ENCODE measurements at places on chromosomes 1 and 21. TPM values are rescaled to one million over a fixed set of nuclear protein-coding genes. Genes with fewer than 3 reads are reported as not detected.
A peak's percentile ranks its signal among the peaks of the same experiment; 100 is the strongest.

Gene KRTAP13-2
- not detected for polyA plus RNA-seq

Gene FABP3
- not detected for polyA plus RNA-seq

Gene S1PR1
- 0.64 TPM for polyA plus RNA-seq

Gene CYP2J2
- polyA plus RNA-seq: not detected

GRCh38 chr1:225794954-225795353 lies 15.0 kb upstream of the EPHX1 start:
- peaks cover 45% of the 10 kb centered on the region for H3K36me3 ChIP-seq
- no peaks in the 10 kb centered on the region for H3K4me1 ChIP-seq
- H3K27ac ChIP-seq: no peak overlapping the region
- no peak overlapping the region for H3K4me3 ChIP-seq
- DNase-seq: no peak

- no peak overlapping the region for H3K4me3 ChIP-seq
- H3K27ac ChIP-seq: no peak overlapping the region
- peaks cover 37% of the 10 kb centered on the region for H3K4me1 ChIP-seq
- peaks cover 6% of the 10 kb centered on the region for H3K36me3 ChIP-seq
- DNase-seq: no peak
Measured at GRCh38 chr1:231632119-231632518, 5.5 kb downstream of the DISC1 start.

DNA sequence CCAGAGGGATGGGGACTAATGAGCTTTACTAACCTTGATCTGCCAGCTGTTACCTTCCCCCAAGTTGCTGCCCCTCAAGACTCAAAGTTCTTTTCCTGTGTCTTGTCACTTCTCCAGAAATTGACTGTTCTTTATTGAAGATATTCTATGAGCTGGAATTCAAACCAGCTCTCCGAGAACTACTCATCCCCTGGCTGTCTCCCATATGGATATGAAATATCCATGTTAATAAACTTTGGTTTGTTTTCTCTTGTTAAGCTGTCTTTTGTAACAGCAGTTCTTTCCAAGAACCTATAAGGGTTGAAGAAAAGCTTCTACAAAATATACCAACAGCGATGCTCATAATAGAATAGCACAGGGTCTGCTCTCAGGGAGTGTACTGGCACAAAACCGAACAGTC lies 77.0 kb downstream of the CAMK2N1 start:
- no peaks in the 10 kb centered on the region for H3K36me3 ChIP-seq
- no peak overlapping the region for H3K4me3 ChIP-seq
- no peak overlapping the region for H3K27ac ChIP-seq
- no peaks in the 10 kb centered on the region for H3K4me1 ChIP-seq
- DNase-seq: no peak

- no peaks in the 10 kb centered on the region for H3K27me3 ChIP-seq
- DNase-seq: no peak
- no peak overlapping the region for H3K27ac ChIP-seq
- no peaks in the 10 kb centered on the region for H3K36me3 ChIP-seq
- H3K4me3 ChIP-seq: no peak overlapping the region
- no peaks in the 10 kb centered on the region for H3K4me1 ChIP-seq
Measured at GRCh38 chr1:89088572-89088971, 23.6 kb upstream of the GBP1 start.

- no peaks in the 10 kb centered on the region for H3K27me3 ChIP-seq
- DNase-seq: no peak
- no peak overlapping the region for H3K4me3 ChIP-seq
- H3K36me3 ChIP-seq: peaks cover 11% of the 10 kb centered on the region
Measured at GRCh38 chr1:41621791-41622190, 137.3 kb upstream of the EDN2 start.

- no peak overlapping the region for H3K4me3 ChIP-seq
- H3K27me3 ChIP-seq: no peaks in the 10 kb centered on the region
- peak overlapping the region; percentile 1 for H3K27ac ChIP-seq
- DNase-seq: no peak
- no peaks in the 10 kb centered on the region for H3K36me3 ChIP-seq
- H3K4me1 ChIP-seq: peaks cover 11% of the 10 kb centered on the region
Measured at GRCh38 chr1:53295295-53295694, 32.6 kb downstream of the LRP8 start.

DNA sequence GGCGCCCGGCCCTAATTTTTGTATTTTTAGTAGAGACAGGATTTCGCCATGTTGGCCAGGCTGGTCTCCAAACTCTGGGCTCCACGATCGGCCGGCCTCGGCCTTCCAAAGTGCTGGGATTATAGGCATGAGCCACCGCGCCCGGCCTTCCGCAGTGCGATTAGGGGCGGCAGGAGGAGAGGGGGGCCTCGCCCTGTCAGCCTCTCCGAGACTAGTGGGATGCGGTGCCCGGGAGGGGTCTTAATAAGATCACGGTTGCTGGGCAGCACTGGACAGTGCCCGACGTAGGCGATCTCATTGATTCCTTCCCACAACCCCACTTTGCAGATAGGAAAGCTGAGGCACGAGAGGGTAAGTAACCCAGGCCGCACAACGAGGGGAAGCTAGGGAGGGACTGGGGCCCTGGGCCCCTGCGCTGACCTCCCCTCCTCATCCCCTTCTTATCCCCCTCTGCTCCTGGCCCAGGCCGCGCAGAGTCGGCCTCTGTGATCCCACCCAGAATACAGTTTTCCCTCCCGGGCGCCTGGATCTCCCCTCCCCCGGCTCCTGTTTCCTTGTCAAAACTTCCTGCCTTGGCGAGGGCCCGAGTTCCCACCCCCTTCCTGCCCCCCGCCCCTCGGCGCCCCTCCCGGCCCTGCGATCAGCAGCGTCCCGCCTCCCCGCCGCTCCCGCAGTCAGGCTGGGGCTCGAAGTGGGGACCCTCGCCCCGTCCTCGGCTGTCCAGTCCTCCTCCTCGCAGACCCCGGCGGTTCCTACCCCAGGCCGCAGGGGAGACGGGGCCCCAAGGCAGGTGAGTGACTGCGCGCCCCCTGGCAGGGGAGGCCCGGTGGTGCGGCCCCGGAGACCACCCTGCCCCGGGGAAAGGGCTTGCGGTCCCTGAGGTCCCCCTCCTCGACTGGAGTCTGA lies at the start of gene PEAR1:
Gene PEAR1 (plus strand): TSS at position 671 of the 906 bp plus-strand sequence. CDS start 10,209 bp downstream, outside the sequence.
- H3K27me3 ChIP-seq: peaks cover 47% of the 10 kb centered on the region
- H3K4me3 ChIP-seq: peak within 1 kb of the TSS; percentile 17
- no peak for DNase-seq
- H3K36me3 ChIP-seq: no peaks in the 10 kb centered on the region
- H3K27ac ChIP-seq: no peak within 1 kb of the TSS

DNA sequence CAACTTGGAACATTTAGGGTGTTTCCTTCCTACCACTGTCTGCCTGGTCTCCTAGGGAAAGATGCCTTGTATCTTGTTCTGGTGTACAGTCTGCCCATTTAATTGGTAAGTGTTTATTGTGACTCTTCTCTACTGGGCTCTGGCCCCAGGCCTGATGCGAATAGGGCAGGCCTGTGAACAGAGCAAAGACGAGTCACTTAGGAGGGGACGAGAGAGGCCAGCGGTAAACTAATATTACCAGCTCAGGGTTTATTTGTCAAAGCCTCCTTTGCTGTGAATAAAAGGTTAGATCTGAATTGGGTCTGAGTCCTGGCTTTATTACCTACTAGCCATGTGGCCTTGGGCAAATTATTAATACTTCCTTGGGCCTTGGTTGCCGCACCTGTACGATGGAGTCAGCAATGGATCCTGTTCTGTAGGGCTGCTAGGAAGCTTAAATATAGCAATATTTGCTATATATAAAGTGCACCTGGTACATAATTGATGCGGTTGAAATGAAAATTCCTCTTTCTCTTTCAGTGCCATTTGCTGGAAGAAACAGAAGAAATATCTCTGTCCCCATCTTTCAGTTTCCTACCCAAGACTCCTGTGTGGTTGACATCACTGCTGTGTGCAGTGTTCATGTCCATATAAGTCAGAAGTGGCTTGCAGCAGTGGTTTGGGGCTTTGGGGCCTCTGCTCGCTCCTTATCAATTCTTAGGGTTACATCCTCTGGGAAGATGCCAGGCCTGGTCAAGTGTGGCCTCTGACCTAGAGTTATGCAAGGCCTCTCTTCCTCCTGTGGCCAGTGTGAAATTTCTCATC lies 32.4 kb downstream of the MAPKAPK2 start:
- H3K27me3 ChIP-seq: no peaks in the 10 kb centered on the region
- H3K4me3 ChIP-seq: no peak overlapping the region
- H3K27ac ChIP-seq: no peak overlapping the region
- no peaks in the 10 kb centered on the region for H3K36me3 ChIP-seq
- DNase-seq: no peak
- H3K4me1 ChIP-seq: peaks cover 71% of the 10 kb centered on the region

GRCh38 chr1:48794816-48795215 lies 18.1 kb upstream of the BEND5 start:
- H3K36me3 ChIP-seq: no peaks in the 10 kb centered on the region
- peaks cover 34% of the 10 kb centered on the region for H3K4me1 ChIP-seq
- no peak overlapping the region for H3K27ac ChIP-seq
- H3K4me3 ChIP-seq: no peak overlapping the region
- DNase-seq: no peak
- H3K27me3 ChIP-seq: no peaks in the 10 kb centered on the region

- no peaks in the 10 kb centered on the region for H3K27me3 ChIP-seq
- no peaks in the 10 kb centered on the region for H3K4me1 ChIP-seq
- no peak for DNase-seq
- no peak overlapping the region for H3K4me3 ChIP-seq
Measured at GRCh38 chr1:53026254-53026653, 35.8 kb upstream of the PODN start.

DNA sequence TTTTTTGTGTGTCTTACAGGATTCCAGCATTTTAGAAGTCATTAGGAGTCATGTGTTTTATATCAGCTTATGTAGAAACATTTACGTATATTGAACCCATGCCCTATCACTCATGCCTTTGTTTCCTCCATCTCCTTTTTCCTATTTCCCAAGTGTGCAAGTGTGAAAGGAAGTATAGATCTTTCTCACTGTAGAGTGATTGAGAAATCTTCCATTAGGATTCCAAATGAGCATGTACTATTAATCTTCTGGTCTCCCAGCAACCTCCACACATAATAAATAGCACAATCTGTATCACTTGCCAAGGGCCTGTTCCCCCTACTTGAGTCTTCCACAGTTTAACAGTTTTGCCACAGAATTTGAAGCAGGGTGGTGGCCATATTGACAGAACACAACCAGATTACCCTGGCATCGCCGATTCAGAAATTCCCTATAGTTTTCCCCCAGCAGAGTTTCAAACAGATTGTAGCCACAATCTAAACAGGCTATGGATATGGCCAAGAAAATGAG lies 1052.8 kb downstream of the TTLL7 start:
- no peaks in the 10 kb centered on the region for H3K36me3 ChIP-seq
- no peak overlapping the region for H3K27ac ChIP-seq
- H3K4me1 ChIP-seq: no peaks in the 10 kb centered on the region

- no peak overlapping the region for H3K27ac ChIP-seq
- H3K27me3 ChIP-seq: no peaks in the 10 kb centered on the region
- no peak for DNase-seq
- no peaks in the 10 kb centered on the region for H3K36me3 ChIP-seq
Measured at GRCh38 chr1:162094271-162094670, 24.8 kb downstream of the NOS1AP start.

DNA sequence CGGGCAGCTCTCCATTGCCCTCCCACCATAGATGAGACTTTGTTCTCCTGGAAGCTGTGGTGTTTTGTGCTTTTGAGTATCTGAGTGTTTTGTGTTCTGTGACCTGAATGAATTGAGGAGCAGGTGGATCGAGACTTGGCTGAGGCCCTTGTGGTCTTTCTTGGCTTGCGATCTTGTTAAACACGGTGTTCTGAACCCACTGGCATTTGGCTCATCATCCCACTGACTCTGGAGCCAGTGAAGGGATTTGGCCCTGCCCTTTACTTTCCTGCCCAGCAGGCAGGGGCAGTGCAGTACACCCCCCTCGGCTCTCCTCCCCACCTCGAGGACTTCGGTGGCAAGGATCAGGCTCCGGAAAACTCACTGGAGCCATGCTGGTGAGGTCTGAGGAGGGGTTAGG lies 30.6 kb downstream of the PKNOX1 start:
- H3K36me3 ChIP-seq: peaks cover 40% of the 10 kb centered on the region
- H3K4me1 ChIP-seq: no peaks in the 10 kb centered on the region
- no peaks in the 10 kb centered on the region for H3K27me3 ChIP-seq
- H3K4me3 ChIP-seq: no peak overlapping the region
- H3K27ac ChIP-seq: no peak overlapping the region

DNA sequence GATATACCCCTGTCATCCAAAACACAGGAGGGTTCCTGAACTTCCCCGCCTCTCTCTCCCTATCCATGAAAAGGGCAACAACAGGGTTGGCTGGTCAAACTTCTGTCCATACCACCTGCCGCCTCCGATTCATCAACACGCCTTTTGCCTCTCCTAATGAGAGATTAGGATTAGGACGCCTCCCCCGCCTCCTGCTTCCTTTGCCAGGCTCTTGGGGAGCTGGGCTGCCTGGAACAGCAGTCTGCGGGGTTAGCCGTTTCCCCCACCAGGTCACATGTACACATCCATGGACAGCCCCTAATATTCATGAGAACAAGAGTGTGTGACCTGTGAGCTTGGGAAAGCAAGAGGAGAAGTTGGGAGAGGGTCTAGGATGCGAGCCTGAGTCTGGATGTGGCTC lies 2.3 kb upstream of the OPTC start:
- no peak overlapping the region for H3K27ac ChIP-seq
- no peak for DNase-seq
- H3K4me1 ChIP-seq: peaks cover 20% of the 10 kb centered on the region
- H3K36me3 ChIP-seq: no peaks in the 10 kb centered on the region

DNA sequence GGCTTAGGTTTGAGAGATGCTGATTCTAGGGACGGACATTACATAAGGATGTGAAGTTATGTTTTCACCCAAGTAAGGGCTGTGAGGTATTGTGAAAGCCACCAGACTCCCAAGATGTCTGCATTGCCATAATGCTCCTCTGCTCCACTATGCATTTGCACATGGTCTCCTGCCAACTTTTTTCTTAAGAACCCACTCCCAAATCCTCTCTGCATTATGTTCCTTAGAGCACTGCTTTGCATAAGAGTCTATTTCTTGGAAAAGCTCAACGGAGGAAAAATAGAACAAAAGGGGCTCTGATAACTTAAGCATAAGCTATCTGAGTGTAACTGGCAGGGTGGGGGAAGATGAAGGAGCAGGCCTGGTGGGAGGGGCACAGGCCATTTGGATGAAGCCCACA lies 5.0 kb upstream of the CACNA1E start:
- peaks cover 8% of the 10 kb centered on the region for H3K4me1 ChIP-seq
- no peaks in the 10 kb centered on the region for H3K36me3 ChIP-seq
- H3K27me3 ChIP-seq: peaks cover 37% of the 10 kb centered on the region
- no peak overlapping the region for H3K27ac ChIP-seq

- no peaks in the 10 kb centered on the region for H3K4me1 ChIP-seq
- no peaks in the 10 kb centered on the region for H3K27me3 ChIP-seq
Measured at GRCh38 chr1:106502659-106503058, 553.8 kb upstream of the PRMT6 start.

DNA sequence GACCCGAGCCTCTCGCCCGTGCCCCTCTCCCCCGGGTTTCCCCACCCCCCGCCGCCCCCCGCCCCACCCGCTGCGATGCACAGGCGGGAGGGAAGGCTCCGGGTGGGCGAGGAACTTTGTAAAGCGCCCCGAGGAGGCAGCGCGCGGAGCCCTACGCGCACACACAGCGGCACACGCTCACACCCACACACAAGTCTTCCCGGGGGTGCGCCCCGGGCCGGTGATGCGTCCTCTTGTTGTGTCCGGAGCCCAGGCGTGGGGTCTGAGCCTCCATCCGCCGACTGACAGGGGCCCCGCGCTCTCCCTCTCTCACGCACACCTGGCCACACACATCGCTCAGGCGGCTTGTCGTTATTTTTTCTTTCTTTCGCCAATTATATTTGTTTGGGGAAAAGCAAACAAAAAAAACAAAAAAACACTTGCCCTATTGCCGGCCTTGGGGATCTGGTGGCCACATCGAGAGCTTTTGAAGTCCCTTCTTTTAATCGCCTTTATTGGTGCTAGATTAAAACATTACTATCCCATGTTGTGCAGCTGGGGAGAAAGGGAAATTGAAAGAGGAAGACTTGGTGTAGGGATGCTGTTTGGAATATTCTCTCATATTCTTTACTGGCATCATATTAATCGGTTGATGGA lies 770 bp downstream of the NTNG1 start:
- peaks cover 6% of the 10 kb centered on the region for H3K4me1 ChIP-seq
- H3K27ac ChIP-seq: no peak overlapping the region
- no peak for DNase-seq
- no peaks in the 10 kb centered on the region for H3K36me3 ChIP-seq
- peaks cover 50% of the 10 kb centered on the region for H3K27me3 ChIP-seq

Data from CD14-positive monocyte (primary cell).